Pericardium fibroblast (primary cell): ENCODE measurements at places on chromosomes 12 and 14. TPM values are rescaled to one million over a fixed set of nuclear protein-coding genes. Genes with fewer than 3 reads are reported as not detected.

Gene BCL11B
- not detected in 2 replicates for total RNA-seq

Gene LALBA
- total RNA-seq, result not detected in 2 replicates

Gene COX8C
- not detected in 2 replicates for total RNA-seq

Gene CRIP2
- 60.6 and 177 TPM in 2 replicates for total RNA-seq

Gene TPPP2
- total RNA-seq, result not detected in 2 replicates

Gene HOXC9
- total RNA-seq, result 1.3 and 3.6 TPM in 2 replicates
